Right atrium auricular region (tissue), 2 donors: ENCODE measurements at places on chromosomes 5 and 9. TPM values are rescaled to one million over a fixed set of nuclear protein-coding genes. Genes with fewer than 3 reads are reported as not detected.

The NR2F1-AS1 gene
- 7.1 TPM for total RNA-seq

The RNF224 gene
- not detected for total RNA-seq

The FOXD4L3 gene
- total RNA-seq: not detected

GRCh38 chr9:115369322-115369957 lies 251.5 kb upstream of the TNC start:
- no peak overlapping the region for H3K27ac ChIP-seq
- H3K36me3 ChIP-seq: no peaks in the 10 kb centered on the region
- no peaks in the 10 kb centered on the region for H3K4me1 ChIP-seq
- no peaks in the 10 kb centered on the region for H3K27me3 ChIP-seq

DNA sequence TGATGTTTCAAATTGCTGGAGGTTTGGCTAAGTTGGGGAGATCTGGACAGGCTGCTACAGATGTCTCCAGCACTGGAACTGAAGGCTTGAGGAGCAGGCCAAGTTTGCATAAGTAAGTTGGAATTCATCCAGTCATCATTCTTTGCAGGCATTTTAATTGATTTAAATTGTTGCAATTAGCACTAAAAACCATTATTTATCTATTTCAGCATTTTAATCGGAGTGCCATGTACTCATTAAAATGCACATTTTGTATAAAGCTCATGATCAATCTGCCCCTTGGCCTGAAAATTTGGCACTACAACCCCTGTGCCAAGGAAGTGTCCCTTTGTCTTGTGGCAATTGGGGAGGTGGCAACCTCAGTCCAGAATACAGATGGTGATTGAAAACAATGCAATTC lies 320.2 kb downstream of the MAT2B start:
- H3K4me1 ChIP-seq: no peaks in the 10 kb centered on the region
- H3K4me3 ChIP-seq: no peak overlapping the region
- H3K27me3 ChIP-seq: no peaks in the 10 kb centered on the region
- H3K36me3 ChIP-seq: no peaks in the 10 kb centered on the region
- no peak for DNase-seq

GRCh38 chr9:87853876-87854579 lies 28.6 kb upstream of the SPATA31E1 start:
- no peaks in the 10 kb centered on the region for H3K36me3 ChIP-seq
- H3K27ac ChIP-seq: no peak overlapping the region
- H3K27me3 ChIP-seq: no peaks in the 10 kb centered on the region
- no peaks in the 10 kb centered on the region for H3K4me1 ChIP-seq
- no peak overlapping the region for H3K4me3 ChIP-seq

GRCh38 chr5:170747357-170747756 lies 36.2 kb upstream of the GABRP start:
- H3K36me3 ChIP-seq: no peaks in the 10 kb centered on the region
- H3K4me1 ChIP-seq: peaks cover 53% of the 10 kb centered on the region
- DNase-seq: peak; percentile 56

- no peaks in the 10 kb centered on the region for H3K36me3 ChIP-seq
- no peaks in the 10 kb centered on the region for H3K27me3 ChIP-seq
- H3K4me3 ChIP-seq: no peak overlapping the region
- H3K4me1 ChIP-seq: no peaks in the 10 kb centered on the region
- H3K27ac ChIP-seq: no peak overlapping the region
These were observed 432.9 kb downstream of the SPATA31D1 start for GRCh38 chr9:82421498-82421897.

GRCh38 chr9:72322259-72322658 lies 42.7 kb downstream of the ZFAND5 start:
- H3K4me3 ChIP-seq: no peak overlapping the region
- DNase-seq: no peak
- H3K4me1 ChIP-seq: no peaks in the 10 kb centered on the region
- H3K36me3 ChIP-seq: no peaks in the 10 kb centered on the region
- no peaks in the 10 kb centered on the region for H3K27me3 ChIP-seq

- no peak for DNase-seq
- no peak overlapping the region for H3K27ac ChIP-seq
- no peak overlapping the region for H3K4me3 ChIP-seq
- no peaks in the 10 kb centered on the region for H3K27me3 ChIP-seq
- H3K36me3 ChIP-seq: peaks cover 31% of the 10 kb centered on the region
These were observed 46.2 kb downstream of the RNF145 start for GRCh38 chr5:159163027-159163700.

GRCh38 chr9:112629671-112630485 lies 88.0 kb downstream of the INIP start:
- DNase-seq: no peak
- H3K27ac ChIP-seq: no peak overlapping the region
- no peaks in the 10 kb centered on the region for H3K36me3 ChIP-seq
- H3K4me1 ChIP-seq: no peaks in the 10 kb centered on the region

The HTR4 gene
- total RNA-seq: 4.3 TPM

The GRM6 gene
- total RNA-seq: not detected

The CCL28 gene
- 1.3 TPM for total RNA-seq

The ARHGEF39 gene
- total RNA-seq: 0.44 TPM

DNA sequence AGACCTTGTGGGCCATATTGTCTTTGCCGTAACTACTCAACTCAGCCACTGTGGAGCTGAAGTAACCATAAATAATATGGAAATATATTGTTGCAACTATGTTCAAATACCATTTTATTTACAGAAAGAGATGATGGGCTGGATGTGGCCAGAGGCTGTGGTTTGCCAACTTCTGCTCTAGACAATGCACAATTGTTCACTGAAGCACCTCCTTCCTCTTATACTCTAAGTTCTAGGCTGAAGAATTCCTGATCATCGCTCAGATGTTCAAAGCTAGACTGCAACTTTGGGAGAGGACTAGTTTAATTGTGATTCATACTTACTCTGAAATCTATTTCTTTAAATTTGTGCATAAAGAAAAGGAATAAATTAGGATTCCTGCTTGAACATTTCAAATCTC lies 245.0 kb downstream of the TAF11L14 start:
- H3K4me3 ChIP-seq: no peak overlapping the region
- H3K27me3 ChIP-seq: no peaks in the 10 kb centered on the region
- no peaks in the 10 kb centered on the region for H3K4me1 ChIP-seq
- no peak for DNase-seq
- no peak overlapping the region for H3K27ac ChIP-seq
